Cardiac fibroblast (primary cell): ENCODE measurements at places on chromosomes 16 and 17.
A peak's percentile ranks its signal among the peaks of the same experiment; 100 is the strongest.

DNA sequence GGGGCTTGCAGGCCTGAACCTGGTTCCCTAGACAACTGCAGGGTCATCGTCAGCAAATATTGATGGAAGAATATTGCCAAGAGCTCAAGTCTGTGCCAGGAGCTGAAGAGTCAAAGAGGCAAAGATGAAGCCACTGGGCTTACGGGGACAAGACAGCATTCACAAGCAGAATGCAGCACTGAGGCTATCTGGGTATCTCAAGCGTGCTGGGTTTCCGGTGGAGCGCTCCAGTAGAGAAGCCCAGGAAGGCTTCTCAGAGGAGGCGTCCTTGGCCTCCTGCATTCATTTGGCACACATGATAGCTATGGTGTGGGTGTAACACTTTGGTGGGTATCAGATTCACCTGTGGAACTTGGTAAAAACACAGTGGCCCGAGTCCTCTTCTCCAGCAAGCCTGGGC lies 2.9 kb downstream of the FADS6 start:
- DNase-seq = no peak

- DNase-seq = no peak
These were observed 25.8 kb upstream of the KLHDC4 start for GRCh38 chr16:87791295-87792204.

DNA sequence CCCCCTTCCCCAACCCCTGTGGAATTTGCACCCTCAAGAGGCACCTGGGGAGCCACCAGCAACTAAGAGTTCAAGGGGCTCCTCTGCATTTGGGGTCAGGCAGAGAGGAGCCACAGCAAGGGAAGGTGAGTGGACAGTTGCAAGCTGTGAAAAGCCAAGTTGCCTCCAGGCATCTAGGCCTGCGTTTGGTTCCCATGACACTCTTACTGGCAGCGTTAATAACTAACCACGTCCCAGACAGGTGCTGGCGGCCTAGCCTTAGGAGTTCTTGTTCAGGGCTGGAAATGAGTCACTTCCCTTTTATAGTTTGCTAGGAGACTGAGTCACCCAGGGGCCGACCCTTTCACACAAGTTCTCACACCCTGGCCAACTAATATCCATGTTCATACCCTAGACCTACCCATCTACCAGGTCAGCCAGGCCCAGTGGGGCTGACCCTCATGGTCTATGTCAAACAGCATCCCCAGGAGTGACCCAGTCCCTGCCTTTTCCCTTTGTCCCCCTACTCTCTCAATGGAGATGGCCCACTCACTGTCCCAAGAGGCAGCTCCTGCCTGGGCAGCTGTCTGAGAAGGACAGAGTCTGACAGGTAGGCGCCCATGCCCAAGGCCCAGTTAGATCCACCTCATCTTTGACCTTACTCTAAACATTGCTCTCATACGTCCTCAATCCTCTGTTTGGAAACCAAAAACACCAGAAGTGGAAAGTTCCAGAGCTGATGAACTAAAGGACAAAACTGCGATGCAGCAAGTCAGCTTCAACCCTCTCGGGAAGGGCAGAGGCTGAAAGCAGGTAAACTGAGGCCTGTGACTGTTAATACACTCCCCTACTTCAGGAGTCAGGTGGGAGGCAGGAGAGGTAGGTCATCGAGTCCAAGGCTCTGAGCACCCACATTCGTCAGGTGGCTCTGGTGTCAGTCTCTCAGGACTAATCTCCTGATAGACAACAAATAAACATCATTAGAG lies 300.6 kb downstream of the SOX9 start:
- DNase-seq = peak; percentile 98

GRCh38 chr17:57135789-57136291 lies 50.8 kb downstream of the AKAP1 start:
- no peak for DNase-seq

- no peak for DNase-seq
These were observed 390.1 kb downstream of the ZFHX3 start for GRCh38 chr16:72657791-72658190.

- DNase-seq = no peak
These were observed 10.9 kb downstream of the DLX4 start for GRCh38 chr17:49979748-49980479.

- DNase-seq = no peak
These were observed 5.8 kb downstream of the SECTM1 start for GRCh38 chr17:82327757-82328140.

- DNase-seq = no peak
These were observed 690.5 kb downstream of the KCNJ2 start for GRCh38 chr17:70859829-70860228.

- DNase-seq = peak; percentile 77
These were observed 55.8 kb upstream of the FASN start for GRCh38 chr17:82153745-82154375.

GRCh38 chr16:15981382-15981781 lies 32.0 kb downstream of the ABCC1 start:
- DNase-seq = no peak

DNA sequence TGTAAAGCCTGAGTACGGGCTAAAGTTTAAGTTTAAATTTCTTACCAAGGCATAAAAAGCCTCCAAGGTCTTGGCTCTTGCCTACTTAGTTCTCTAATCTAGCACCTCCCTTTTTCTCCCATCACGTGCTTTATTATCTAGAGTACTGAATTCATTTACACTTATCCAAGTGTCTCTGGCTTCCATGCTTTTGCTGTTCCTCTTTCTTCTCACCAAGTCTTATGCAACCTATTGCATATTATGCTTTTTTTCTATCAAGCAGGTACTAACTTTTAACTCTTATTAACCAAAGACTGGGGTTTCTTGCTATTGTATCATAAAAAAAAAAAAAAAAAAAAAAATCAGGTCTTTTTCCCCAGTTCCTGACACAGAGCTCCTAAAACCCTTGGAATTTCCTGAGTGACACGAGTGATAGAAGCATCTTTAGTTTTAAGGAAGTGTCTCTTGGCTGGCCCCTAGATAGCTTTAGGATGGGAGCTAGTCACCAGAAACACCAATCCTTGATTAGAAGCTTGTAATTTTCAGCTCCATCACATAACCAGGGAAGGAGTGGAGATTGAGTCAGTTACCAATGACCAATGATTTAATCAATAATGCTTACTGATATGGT lies 44.9 kb downstream of the SSH2 start:
- DNase-seq = no peak

GRCh38 chr16:30929167-30929566 lies 5.8 kb downstream of the FBXL19 start:
- no peak for DNase-seq

DNA sequence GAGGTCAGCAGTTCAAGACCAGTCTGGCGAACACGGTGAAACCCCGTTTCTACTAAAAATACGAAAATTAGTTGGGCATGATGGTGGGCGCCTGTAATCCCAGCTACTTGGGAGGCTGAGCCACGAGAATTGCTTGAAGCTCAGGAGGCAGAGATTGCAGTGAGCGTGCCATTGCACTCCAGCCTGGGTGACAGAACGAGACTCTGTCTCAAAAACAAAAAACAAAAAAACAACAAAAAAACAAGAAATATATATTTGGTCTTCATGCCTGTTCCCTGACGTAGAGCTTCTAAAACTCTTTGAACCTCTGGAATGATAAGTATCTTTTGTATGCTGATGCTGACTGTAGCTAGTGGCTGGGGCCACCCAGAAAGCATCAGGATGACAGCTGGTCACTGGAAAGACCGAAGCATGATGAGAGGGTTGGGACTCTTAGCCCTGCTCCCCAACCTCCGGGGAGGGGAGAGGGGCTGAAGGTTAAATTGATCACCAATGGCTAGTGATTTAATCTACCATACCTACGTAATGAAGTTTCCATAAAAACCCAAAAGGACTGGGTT lies 54.8 kb downstream of the TEX14 start:
- DNase-seq = no peak

- DNase-seq = peak; percentile 10
These were observed 365.6 kb downstream of the SLC39A11 start for GRCh38 chr17:72726936-72727335.

- DNase-seq = no peak
These were observed 60.4 kb upstream of the MRC2 start for GRCh38 chr17:62566996-62567578.

DNA sequence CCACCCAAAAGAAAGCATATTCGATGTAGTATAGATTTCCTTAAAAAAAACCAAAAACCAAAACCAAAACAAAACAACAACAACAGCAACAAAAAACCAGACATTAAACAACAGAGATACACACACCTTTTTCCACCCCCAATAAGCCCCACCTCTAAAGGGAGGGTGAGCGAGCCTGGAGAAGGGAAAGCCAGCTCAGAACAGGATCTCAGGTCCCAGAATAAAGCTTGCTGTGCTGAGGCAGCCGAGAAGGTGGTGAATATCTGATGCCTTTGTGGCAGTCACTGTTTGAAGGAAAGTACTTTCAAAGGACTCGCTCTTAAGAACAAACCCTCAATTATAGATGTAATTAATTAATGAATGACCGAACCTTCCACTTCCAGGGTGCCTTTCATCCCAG lies 470 bp downstream of the KRT23 start:
- no peak for DNase-seq

GRCh38 chr16:1981398-1981836 lies at the start of gene NOXO1:
Gene NOXO1 (minus strand): TSS chr16:1981469. CDS start chr16:1981179, 290 bp downstream.
- DNase-seq = no peak
